ENCODE measurements at places on chromosomes 1 and 21. TPM values are rescaled to one million over a fixed set of nuclear protein-coding genes. Genes with fewer than 3 reads are reported as not detected.

Gene ERG
- 4.8 TPM for total RNA-seq

Gene LCE2B
- total RNA-seq, result not detected

Gene PLK3
- 8.9 TPM for total RNA-seq

Gene FCGR3A
- total RNA-seq, result 5.6 TPM

Gene OR2L2
- total RNA-seq, result 0.50 TPM
